A549 (cell line): ENCODE measurements at places on chromosomes 3 and 15. TPM values are rescaled to one million over a fixed set of nuclear protein-coding genes. Genes with fewer than 3 reads are reported as not detected.

Gene NAA80
- 4.5 to 5.4 TPM (median 5.3 TPM) in 3 replicates for polyA plus RNA-seq

DNA sequence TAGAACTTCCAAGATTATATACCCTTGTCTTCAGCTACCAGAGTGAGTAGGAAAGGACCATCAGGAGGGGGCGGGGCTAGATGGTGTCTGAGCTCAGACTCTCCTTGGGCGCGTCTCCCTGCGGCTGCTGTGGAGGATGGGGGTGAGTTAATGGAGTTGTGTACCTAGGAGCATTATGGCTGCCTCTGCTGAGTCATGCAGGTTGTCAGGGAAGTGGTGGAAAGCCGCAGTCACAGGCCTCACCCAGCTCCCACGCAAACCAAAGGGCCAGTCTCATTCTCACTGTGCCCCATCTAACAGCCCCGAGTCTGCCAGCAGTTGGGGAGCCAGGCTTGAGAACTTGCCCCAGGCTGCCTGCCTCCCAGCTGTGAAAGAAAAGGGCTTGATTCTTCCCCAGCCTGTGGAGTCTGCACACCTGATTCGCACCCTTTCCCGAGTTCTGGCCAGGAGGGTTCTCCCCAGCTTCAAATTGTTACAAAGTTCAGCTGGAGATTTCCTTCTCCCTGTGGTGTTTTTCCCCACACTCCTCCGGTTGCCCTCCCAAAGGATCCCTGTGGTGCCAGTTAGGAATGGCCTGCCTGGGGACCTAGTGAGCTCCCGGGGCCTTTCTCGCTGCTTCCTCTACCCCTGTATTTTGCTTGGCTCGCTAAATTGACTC lies 143.3 kb downstream of the HCN4 start:
- DNase-seq, result peak; percentile 23

GRCh38 chr3:27613846-27614500 lies 108.2 kb downstream of the EOMES start:
- DNase-seq, result no peak

GRCh38 chr15:76070921-76071635 lies 11.3 kb downstream of the TMEM266 start:
- DNase-seq, result no peak

DNA sequence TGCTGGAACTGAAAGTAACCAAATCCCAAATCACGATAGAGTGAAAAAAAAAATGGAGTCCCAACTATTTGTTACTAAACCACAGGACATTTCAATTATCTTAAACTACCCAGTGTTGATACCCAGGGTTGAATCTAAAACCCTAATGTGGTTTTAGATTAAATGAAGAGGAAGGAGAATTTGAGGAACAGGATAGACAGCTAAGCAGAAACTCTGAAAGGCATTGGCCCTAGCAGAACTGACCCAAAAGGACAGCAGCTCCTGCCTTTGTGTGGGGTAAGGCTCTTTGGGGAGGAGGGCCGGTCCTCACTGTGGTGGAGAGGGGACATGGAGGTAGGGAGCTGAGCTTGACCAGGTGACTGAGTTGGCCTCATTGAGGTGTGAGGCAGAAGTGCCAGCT lies 30.7 kb upstream of the SNRK start:
- DNase-seq, result no peak

DNA sequence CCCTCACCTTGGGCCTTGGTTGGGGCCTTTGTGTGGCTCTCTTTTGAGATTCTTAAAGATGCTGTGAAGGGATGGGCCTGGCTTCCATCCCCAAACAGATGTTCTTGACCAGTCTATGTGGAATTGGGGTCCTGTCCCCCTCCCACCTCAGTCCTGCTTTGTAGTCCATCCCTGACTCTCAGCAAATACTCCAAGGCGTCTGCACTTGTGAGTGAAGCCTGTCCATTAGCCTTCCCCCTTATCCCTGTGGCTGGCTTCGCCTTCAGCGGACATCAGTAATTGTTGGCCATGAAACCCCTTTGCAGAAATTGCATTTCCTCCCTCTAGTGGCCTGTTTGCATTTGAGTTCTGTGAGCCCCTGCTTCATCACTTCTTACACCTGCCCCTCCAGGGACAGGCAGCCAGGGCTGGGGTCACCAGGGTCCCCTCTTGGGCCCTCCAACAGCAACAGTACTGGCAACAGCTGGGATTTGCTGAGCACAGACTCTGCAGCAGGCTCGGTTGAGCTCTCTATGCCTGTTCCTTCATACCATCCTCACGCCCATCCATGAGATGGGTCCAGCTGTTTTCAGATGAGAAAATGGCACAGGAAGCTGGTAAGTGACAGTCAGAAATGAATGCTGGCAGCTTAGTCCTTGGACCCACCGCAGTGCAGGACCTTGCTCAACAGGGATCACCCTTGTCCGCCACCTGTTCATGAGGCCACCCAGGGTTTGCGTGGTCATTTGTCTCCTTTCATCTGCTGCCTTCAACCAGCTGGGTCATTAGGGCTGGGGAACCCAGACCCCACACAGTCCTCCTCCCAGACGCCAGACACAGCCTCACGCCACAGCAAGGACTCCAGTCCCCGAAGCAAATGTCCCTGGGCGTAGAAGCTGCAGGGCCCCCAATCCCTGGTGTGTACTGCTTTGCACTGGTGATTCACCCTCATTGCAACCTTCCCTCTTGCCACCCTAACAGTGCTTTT lies 8.9 kb upstream of the LRRK1 start:
- DNase-seq, result no peak

- DNase-seq, result peak; percentile 7
Observed at GRCh38 chr3:146550743-146551510, 6.5 kb upstream of the PLSCR1 start.

Gene GPR27
- polyA plus RNA-seq, result 1.6 to 1.7 TPM (median 1.7 TPM) in 3 replicates
